ENCODE measurements at places on chromosomes 5 and 9.
A peak's percentile ranks its signal among the peaks of the same experiment; 100 is the strongest.

DNA sequence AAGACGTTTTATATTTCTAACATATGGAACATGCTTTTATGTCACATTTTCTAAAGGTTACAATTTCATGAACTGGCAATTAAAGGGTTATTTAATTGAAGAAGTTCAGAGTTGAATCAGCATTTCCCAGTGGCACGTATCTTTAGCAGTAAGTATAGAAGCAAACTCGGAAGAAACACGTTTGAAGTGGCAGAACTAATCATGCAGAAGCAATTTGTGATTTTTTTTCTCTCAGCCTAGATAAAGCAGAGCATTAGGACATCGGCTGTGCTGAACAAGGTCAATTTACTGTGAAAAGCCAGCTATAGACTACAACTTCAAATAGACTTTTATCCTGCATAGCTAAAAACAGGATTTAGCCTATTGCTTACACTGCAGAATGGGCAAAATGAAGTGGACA is 104.7 kb downstream of the ISL1 start:
- DNase-seq: no peak

DNA sequence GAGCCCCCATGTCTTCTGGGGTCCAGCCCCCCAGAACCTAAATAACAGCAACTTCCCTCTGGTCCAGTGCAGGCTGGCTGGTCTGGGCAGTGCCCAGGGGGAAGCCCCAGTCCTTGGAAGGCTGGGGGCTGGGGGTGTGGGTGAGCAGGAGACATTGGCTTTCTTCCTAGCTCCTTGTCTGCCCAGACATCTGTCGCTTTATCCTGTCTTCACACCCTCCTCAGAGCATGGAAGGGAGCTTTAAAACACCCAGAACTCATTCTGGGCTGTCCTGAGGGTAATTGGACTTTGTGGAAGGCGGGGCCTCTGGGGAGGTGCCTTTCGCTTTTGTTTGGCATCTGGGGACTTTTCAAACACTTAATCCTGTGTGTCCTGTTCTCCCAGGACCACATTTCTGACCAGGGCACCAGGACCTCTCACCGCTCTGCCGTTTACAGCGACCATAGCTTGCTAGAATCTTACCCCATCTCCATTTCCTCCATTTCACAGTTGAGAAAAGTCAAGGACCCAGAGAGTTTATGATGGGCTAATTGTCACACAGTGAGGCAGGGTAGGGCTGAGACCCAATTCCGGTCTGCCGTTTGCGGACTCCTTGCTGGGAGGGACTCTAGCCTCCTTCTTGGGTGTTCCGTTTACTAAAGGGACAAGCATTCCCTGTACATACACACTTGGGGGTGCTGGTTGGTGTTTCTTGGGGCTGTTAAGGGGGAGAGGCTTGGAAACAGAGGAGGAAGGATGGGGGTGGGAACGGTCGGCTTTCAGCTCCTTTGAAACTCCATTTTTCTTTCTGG is 1.1 kb downstream of the GSN start:
- DNase-seq: no peak

- DNase-seq: no peak
Observed at GRCh38 chr5:1363160-1363559, 18.3 kb upstream of the CLPTM1L start.

- DNase-seq: no peak
Observed at GRCh38 chr5:139473565-139473964, 2.8 kb downstream of the SMIM33 start.

GRCh38 chr5:75510836-75511434 is 494 bp downstream of the CERT1 start:
- peak; percentile 17 for DNase-seq

GRCh38 chr9:96057155-96057554 is 181.7 kb downstream of the ERCC6L2 start:
- no peak for DNase-seq

- DNase-seq: no peak
Observed at GRCh38 chr9:3478549-3478953, 47.2 kb downstream of the RFX3 start.
